ENCODE measurements at places on chromosomes 7 and 10. TPM values are rescaled to one million over a fixed set of nuclear protein-coding genes. Genes with fewer than 3 reads are reported as not detected.
A peak's percentile ranks its signal among the peaks of the same experiment; 100 is the strongest.

GRCh38 chr7:104264285-104264684 is 56.5 kb upstream of the ORC5 start:
- no peak for DNase-seq

- DNase-seq, result no peak
Measured at GRCh38 chr7:78179211-78179610, 380.6 kb downstream of the PHTF2 start.

GRCh38 chr7:94999069-94999351 is 91.6 kb downstream of the PPP1R9A start:
- no peak for DNase-seq

DNA sequence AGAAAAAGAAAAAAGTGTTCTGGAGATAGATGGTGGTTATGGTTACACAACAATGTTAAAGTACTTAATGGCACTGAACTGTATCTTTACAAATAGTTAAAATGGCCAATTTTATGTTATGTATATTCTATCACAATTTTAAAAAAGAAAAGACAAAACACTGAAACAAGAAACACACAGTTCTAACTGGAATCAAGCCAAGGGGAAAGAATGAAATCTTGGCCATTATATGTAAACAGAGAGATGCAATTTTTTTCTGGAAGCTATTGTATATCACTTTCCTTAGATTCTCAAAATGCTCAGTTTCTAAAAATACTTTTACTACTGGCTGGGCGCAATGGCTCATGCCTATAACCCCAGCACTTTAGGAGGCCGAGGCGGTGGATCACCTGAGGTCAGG is 4.1 kb downstream of the COA1 start:
- peak; percentile 31 for DNase-seq

- no peak for DNase-seq
Measured at GRCh38 chr10:46294641-46295220, 7.9 kb downstream of the ANTXRL start.

WNT16 gene
- not detected for polyA plus RNA-seq

DNA sequence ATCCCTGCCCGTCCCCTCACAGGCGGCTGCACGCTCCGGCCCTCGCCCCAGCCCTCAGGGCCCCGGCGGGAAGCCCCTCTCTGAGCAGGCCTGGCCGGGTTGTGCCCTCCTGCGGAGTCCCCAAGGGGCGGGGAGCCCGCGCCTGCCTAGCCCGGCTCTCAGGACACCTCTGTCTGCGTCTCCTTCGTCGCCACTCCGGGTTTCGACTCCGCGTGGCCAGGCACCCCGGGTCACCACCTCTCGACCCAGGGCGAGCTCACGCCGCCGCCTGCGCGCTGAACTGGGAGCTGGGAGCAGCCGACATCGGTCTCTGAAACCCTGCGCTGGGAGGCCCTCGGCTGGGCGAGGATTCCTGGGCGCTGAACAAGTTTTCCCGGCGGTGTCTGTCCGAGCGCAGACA is 6.2 kb upstream of the OGDHL start:
- no peak for DNase-seq

All from right lung (tissue), 10 donors.